ENCODE measurements at places on chromosomes 2 and 18.

DNA sequence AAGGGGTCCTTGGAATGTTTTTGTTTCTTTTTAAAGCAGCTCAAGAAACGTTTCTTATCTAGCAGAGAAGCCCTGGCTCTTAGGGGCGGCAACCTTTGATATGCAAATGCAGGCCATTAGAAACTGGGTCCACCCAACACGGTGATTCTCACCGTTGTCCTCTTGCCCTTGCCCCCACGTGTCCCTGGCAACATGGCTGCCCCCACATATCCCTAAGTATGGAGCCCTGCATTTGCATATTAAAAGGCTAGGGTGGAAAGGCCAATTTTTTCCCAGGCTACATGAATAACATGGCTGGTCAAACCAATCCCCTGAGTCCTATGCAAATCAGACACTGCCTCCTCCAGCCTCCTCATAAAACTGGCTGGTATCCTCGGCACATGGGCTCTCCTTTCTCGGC lies 230.1 kb upstream of the SPOPL start:
- DNase-seq, result no peak

DNA sequence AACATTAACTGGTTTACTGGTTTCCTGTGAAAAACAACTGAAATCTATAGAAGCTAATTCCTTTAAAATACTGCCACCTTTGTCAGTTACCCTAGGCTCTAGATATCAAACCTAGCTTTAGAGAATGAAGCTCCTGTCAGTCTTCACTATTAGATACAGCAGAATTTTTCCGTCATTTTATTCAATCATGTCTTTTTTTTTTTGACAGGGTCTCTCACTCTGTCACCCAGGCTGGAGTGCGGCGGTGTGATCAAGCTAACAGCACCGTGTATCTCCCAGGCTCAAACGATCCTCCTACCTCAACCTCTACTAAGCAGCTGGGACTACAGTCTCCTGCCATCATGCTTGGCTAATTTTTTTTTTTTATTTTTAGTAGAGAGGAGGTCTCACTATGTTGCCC lies 415.2 kb upstream of the LRRTM4 start:
- no peak for DNase-seq

DNA sequence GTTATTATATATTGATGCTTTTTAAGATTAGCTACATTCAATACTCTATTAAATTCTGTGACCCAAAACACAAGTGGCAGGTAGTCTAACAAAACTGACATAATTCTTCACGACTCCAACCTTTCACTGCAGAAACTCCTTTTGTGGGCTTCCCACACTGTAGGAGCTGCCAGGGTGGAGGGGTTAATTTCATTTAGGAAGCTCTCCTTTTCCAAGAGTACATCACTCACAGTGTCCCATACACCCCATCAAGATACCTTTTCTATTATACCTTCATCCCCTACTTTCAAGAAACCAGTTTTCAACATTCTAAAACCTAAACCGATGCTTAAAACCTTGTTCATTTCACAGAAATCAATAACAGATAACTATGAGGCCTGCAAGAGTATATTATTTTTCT lies 825 bp downstream of the THUMPD2 start:
- no peak for DNase-seq

- no peak for DNase-seq
Measured at GRCh38 chr2:144249035-144249637, 270.8 kb downstream of the ZEB2 start.

DNA sequence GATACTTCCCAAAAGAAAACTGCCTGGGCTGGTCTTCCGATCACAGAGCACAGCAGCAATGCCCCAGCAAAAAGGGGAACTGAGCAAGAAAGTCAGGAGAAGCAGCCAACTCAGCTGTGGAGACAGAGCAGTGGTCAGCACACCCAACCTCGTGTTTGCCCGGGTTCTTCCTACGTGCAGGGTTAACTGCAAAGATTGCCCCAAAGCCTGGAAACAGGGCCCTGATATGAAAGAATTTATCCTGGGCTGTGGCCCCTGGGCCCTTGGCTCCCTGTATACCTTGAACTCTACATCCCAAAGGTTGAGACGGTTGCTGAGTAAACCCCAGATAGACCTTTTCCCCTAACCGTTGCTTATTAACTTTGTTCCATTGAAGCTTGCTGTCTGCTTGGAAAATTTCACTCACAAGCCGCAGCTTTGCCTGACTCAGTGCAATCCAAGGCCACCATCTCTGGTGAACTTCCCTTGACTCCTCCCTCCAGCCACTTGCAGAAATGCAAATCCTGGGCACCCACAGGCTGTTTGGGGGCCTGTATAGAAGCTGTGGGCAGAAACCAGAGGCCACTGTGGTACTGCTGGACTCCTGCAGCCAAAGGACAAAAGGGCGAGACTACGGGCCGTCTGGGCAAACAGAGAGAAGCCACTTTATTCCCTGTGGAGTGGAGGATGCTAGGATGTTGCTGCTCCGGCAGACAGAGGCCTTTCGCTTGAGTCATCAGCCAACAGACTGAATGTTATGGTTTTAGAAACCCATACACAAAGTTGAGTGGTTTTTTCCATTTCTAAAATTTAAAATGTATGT lies 18.2 kb downstream of the NRP2 start:
- DNase-seq, result peak; percentile 92

- peak; percentile 44 for DNase-seq
Measured at GRCh38 chr2:203743441-203743981, 37.1 kb downstream of the CD28 start.

DNA sequence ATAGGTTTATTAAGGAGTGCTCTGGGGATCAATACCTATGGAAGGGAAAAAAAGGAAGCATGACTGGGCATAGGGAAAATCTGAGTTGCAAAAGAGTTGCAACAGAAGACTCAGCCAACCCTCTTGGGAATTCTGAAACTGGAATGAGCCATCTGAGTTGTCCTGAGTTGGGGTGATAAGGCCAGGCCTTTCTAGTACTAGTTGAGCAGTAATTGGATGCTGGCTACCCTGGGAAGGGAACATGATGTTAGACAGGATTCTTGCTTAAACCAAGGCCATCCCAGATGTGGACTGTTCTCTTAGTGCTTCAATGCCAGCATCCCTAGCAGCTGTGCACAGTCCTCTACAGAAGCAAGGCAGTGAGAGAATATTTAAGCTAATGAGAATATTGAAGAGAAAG lies 348.8 kb upstream of the GULP1 start:
- DNase-seq, result peak; percentile 17

DNA sequence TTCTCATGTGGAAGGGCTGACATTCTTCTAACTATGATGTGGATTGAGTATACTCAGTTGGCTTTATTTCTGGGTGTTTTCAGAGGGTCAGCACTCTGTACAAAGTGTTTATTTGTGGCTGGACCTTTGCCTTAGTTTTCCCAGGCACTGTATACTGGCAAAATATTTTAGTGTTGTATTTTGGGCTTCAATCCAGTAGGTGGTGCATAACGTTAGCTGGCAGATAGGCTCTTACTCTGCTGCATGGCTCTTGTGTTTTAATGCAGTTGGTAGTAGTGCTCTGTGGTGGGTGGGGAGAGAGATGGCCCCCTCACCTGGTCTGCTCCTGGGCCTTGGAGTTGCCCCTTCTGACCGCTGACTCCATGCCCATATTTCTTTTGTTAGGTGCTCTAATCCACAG lies 75.6 kb upstream of the REG3A start:
- no peak for DNase-seq

DNA sequence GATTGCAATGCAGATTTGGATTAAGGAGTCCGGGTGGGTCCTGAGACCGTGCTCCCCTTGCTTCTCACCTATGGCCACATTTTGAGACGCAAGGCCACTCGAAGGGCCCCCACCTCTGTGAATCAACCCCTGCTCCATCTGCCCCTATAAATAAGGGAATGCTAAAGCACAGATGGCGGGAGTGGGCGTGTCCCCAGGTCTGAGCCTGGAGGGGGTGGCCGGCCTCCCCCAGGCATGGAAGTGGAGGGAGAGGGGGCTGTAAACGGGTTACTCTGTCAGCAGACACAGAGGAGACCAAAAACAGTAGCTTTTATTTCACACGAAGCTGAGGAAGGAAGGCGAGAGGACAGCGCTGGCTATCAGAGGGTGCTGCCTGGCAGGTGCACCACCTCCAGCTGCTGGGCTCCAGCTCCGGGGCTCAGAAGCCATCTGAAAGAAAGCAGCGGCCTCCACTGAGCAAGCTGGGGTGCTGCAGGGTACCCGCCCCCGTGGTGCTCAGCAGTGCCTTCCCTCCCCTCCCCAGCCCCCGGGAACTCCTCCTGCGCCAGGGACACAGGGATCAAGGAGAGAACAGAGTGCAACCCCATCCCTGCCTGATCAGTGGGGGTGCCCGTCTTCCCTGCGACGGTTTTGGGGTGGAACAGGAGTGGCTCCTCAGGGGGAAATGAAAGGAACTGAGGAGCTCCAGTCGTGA lies 56.7 kb upstream of the RAB6C start:
- no peak for DNase-seq

GRCh38 chr2:27996156-27996922 lies 105.8 kb downstream of the BABAM2 start:
- DNase-seq, result no peak

DNA sequence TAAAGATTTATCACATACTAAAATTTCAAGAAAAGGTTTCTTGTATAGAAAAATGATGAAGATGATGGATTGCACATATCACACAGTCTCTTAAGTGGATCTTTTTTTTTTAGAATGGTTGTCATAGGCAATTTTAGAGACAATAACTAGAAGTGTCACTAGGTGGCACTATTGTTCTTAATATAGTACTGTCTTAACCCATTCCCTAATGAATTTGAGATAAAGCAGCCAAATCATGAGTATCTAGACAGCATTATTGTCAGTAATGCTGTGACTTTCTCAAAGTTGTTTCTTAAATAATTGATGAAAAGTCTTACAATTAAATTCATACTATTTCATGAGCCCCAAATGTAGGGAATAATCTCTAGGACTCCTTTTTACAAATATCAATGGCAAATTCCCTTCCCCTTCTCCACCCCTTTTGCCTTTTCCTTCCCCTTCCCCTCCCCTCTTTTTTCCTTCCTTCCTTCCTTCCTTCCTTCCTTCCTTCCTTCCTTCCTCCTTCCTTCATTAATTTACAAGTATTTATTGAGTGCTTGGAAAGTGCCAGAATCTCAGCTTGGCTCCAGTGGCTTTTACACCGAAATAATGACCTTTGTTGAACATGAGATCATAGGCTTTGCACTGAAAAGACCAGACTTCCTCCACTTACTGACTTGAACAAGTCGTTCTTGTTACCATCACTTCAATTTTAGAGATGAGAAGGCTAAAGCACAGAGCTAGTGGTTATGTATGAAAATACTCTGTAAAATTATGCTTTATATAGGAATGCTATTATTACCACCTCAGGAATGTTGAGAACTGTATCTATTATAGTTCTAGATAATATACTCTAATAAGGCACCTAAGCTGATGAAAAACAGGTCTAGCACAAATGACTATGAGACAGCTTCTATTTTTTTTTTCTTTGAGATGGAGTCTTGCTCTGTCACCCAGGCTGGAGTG lies 19.8 kb downstream of the MYL12B start:
- peak; percentile 79 for DNase-seq

DNA sequence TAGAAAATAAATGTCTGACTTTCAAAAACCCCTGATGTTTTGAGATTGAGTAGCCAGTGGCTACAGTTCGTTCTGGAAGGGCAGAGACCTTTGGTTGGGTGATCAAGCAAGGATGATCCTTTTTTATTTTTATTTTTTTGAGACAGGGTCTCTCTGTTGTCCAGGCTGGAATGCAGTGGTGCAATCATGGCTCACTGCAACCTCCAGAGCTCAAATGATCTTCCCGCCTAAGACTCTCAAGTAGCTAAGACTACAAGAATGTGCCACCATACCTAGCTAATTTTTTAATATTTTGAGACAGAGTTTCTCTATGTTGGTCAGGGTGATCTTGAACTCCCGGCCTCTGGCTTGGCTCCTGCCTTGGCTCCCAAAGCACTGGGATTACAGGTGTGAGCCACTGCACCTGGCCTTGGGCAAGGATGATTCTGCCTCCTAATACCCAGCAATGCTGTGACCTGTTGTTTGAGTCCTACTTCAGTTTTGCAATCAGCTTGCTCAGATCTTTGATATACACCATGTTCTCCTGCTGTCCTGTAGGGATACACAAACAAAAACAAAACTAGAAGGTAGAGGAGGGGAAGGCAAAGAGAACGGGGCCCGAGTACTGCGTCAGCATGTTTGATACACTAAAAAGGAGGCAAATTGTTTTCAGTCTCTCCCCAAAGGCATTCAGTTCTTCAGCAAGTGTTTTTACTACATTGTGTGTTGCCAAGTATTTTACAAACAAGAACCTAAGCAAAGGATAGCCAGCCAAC lies 59.2 kb upstream of the LYPD6B start:
- DNase-seq, result no peak
